ENCODE measurements at places on chromosomes 1 and 21. TPM values are rescaled to one million over a fixed set of nuclear protein-coding genes. Genes with fewer than 3 reads are reported as not detected.

The OR10Z1 gene
- total RNA-seq = not detected

The PTPRC gene
- not detected for total RNA-seq

The DCST2 gene
- total RNA-seq = 0.12 TPM

The DCST1 gene
- not detected for total RNA-seq

The OR2L3 gene
- total RNA-seq = not detected

The PPM1J gene
- 2.2 TPM for total RNA-seq

The NOS1AP gene
- 2.0 TPM for total RNA-seq

The DIO1 gene
- not detected for total RNA-seq

The CFAP141 gene
- not detected for total RNA-seq

The FLG2 gene
- not detected for total RNA-seq

GRCh38 chr1:113391649-113392271, 1.4 kb downstream of the MAGI3 start:
- DNase-seq = no peak

- no peak for DNase-seq
Observed at GRCh38 chr1:113271039-113271438, 119.3 kb upstream of the MAGI3 start.

GRCh38 chr1:20187813-20188454, 1.6 kb upstream of the PLA2G2C start:
- no peak for DNase-seq

DNA sequence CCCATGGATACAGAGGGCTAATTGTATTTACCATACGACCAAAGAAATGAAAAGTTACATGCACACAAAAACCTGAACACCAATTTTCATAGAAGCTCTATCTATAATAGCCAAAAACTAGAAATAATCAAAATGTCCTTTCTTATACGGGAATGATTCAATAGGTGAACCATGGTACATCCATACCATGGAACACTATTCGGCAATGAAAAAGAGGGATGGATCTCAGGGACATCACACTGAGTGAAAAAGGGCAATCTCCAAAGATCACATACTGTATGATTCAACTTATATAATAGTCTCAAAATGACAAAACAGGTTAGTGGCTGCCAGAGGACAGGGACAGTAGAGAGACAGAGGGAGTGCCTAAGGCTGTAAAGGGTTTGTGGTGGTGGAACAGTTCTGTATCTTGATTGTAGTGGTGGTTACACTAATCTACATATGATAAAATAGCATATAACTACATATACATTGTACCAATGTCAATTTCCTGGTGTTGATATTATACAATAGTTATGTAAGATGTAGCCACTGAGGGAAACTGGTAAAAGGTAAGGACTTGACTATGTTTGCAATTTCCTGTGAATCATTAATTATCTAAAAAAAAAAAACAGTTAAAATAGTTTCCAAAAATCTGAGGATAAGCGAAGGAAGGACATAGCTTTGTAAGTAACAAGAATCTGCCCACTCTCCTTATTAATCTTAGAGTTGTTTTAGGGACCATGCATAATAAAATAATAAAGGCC, 3.7 kb downstream of the RSBN1 start:
- no peak for DNase-seq

DNA sequence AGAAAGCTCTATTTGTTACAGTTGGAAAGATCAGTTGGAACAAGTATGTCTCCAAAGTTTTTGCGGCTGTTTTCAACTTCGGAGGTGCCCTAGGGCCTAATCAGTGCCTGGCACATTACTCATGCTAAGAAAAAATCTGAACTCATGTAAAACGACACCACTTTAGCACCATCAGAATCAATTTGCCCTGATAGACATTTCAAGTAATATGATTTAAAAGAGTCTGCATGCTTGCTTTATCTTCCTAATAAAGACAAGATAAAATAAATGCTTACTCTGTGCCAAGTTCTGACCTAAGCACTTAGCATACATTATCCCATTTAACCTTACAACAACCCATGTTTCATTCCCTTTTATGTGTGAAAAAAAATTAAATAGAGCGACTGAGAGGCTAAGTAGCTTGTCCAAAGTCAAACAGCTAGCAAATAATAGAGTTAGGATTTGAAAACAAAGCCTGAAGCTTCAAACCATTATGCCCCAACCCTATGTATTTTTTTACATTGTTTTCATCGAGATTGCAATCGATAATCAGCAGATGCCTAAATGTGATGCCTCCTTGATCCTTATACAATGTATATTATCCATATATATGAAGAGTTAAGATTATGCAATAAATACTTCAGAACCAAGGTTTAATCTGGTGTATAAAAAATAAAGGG, 91.3 kb downstream of the DENND1B start:
- DNase-seq = no peak

- DNase-seq = no peak
Observed at GRCh38 chr21:21051109-21052055, 53.2 kb downstream of the NCAM2 start.

GRCh38 chr1:204343802-204344201, 15.9 kb downstream of the PLEKHA6 start:
- no peak for DNase-seq

- DNase-seq = no peak
Observed at GRCh38 chr1:93419344-93419743, 28.6 kb upstream of the FNBP1L start.

DNA sequence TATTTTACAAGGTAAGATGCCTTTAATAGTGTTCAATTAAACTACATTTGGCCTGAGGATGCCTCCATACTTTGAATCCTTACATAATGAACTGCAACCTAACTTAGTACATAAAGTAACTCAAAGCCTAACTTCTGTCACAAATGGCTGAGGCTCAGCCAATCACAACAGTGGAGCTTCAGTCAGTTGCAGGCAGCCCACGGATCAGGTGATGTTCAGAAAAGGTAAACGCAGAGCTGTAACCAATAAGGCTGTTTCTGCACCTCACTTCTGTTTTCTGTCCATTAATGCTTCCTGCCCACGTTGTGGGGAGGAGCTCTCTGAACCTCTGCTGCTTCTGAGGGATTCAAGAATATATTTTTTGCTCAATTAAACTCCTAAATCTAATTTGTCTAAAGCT, 94.8 kb upstream of the KIAA0040 start:
- DNase-seq = no peak

DNA sequence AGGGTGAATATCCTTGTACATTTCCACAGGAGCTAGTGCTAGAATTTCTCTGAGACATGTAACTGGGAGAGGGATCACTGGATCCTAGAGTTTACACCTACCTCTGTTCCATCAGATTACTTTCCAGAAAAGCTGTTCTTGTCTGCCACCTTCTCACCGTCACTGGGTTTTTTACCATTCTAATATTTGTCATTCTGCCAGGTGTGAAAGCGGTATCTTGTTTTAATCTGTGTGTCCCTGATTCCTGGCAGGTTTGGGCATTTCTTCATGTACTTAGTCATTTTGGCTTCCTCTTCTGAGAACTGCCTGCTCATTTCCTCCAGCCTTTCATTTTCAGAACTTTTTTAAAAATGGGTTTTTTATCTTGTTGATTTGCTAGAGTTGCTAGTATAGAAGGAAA, 5.1 kb downstream of the PMF1 start:
- DNase-seq = no peak

- DNase-seq = peak; percentile 52
Observed at GRCh38 chr1:184075055-184076029, 23.8 kb downstream of the TSEN15 start.

- DNase-seq = no peak
Observed at GRCh38 chr1:31479811-31480210, 66.8 kb downstream of the SERINC2 start.

DNA sequence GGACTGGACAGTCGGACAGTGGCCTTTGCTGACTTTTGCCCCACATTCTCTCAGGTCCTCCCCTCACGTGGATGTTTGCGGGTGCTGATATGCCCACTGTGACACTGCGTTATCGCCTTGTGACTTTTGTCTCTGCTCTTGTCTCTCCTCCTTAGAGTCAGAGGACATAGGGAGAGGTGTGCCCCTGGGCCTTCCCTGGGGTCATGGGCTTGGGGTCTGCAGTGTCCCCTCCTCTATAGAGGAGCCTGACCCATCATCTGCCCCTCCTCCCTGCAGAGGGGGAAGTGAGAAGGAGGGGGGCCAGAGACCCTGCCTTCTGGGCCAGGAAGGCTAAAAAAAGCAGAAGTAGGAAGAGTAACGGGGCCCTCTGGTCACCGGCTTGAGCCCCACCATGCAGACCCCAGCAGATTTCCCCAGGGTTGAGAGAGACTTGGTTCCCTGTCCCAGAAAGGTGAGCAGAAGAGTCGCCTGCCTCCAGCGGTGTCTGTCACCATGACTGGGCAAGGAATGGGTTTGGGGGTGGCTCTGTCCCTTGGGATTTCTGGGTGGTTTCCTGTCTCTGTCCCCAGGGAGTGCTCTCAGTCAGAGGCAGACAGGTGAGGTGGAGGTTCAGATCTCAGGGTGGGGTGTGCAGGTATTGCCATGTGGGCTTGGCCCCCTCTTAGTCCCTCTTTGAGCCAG, 13.3 kb downstream of the RPS6KA1 start:
- DNase-seq = no peak

- no peak for DNase-seq
Observed at GRCh38 chr1:62906428-62906886, 122.5 kb downstream of the ATG4C start.

- DNase-seq = no peak
Observed at GRCh38 chr1:12436817-12437599, 181.0 kb downstream of the DHRS3 start.

DNA sequence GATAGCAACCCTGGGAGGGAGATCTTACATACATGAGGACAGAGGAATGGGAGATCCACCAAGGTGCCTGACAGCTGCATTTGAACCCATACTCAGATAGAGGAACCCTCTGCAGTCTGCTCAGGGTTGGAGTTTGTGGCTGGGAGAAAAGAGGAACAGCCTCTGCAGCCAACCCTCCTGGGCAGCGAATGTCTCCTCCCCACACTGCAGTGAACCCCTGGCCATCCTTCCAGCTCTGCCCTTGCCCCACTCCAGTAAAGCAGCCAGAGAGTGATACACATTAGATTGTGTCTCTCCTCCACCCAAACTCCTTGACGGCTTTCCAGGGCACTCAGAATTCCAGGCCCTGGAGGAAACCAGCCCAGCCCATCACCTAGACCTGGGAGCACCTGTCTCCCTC, 137.7 kb downstream of the RUNX1 start:
- DNase-seq = no peak

DNA sequence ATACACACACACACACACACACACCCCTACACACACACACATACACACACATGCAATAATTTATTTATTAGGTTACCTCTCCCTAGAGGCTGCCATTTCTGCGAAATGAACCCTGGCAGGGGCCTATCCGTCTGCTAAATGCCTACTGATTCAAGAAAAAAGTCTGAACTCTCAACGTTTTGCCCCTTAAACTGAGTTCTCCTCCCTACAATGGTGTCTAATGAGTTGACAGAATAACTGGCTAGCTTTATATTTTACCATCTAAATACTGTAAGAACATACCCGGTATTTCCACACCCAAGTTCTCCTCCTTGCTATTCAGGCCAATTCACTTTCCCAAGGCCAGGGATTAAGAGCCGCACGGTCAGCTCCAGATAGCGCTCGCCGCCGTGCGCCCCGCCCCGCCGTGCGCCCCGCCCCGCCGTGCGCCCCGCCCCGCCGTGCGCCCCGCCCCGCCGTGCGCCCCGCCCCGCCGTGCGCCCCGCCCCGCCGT, 339 bp upstream of the RNPC3 start:
- no peak for DNase-seq

GRCh38 chr1:68958958-68959357, 462.1 kb upstream of the DEPDC1 start:
- DNase-seq = no peak

GRCh38 chr1:208101661-208102431, 142.3 kb downstream of the PLXNA2 start:
- no peak for DNase-seq

DNA sequence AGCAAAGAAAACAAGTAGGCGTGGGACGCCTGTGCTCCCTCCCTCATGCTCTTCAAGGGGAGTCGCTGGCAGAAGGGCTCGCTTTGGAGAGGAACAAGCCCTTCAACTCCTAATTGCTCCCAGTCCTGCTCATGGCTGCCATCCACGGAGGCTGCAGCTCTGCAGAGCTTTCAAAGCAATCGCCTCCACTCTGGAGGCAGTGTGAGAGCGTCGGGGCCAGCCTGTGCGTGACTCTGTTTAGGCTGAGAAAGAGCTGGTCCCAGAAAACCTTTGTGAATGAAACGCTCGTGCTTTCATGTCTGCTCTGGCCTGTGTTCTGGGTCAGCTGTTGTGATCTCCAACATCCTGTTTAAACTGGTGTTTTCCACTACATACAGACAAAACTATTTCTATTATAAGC, 23.9 kb upstream of the RUNX1 start:
- DNase-seq = no peak

DNA sequence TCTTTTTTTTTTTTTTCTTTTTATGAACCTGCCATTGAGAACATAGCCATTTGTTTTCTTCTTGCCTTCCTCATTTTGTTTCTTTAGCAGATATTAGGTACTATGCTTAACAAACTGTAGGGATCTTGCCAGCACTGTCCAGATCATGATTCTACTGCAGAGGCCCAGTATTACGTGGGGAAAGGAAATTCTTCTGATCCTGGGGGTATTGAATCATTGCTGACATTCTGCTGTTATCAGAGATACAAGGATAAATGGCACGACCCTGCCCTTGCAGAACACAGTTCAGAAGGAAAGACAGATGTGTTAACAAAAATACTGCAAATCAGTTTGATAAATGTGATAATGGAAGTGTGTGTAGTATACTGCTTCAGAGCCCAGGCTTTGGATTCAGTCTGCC, 56.2 kb downstream of the BTBD8 start:
- no peak for DNase-seq

DNA sequence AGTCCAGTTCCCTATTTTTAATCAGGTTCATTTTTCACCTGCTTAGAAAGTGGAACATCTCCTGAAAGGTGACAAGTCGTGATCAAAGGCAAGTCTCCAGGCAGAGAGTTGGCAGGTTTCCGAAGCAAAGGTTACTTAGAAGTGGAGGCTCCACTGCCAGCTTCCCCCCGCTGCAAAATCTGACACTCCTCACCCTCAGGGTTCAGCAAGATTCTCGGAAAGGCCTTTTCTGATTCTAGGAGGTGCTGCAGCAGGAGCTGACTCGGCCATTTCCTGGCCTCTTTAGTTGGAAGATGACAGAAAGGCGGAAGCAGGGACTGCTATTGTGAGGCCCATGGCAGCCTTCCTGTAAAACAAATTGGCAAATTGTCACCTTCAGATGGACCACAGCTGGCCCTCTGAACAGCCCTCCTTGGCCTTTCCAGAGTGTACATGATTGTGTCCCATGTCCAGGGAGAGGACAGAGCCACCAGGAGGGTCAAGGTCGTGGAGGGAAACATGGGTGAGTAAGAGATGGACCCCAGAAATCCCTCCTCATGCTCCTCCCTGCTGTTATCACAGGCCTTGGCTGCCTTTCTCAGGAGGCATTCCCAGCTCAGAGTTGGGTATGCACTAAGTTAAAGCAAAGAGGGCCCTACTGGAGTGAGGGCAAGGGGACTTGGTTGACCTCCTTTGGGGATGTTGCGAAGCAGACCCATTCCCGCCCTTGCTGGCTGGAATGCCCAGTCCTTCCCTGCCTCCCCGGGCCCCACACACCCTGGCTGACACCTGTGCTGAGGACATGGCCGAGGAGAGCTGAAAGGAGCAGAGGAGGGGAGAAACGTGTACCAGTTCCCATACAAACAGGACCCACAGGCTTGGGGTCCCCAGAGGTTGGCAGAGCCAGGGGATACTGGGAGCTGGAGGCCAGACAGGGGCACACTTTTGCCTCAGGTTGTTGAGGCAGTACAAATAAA, 115.5 kb upstream of the IRF2BP2 start:
- DNase-seq = no peak

GRCh38 chr1:219566951-219567947, 45.7 kb downstream of the ZC3H11B start:
- DNase-seq = no peak

- DNase-seq = no peak
Observed at GRCh38 chr1:100328133-100328532, 24.2 kb upstream of the CDC14A start.

- no peak for DNase-seq
Observed at GRCh38 chr1:229254910-229255541, 15.9 kb upstream of the RAB4A start.

Data from glomerular endothelial cell (primary cell).